ENCODE measurements at places on chromosomes 2 and 18.

DNA sequence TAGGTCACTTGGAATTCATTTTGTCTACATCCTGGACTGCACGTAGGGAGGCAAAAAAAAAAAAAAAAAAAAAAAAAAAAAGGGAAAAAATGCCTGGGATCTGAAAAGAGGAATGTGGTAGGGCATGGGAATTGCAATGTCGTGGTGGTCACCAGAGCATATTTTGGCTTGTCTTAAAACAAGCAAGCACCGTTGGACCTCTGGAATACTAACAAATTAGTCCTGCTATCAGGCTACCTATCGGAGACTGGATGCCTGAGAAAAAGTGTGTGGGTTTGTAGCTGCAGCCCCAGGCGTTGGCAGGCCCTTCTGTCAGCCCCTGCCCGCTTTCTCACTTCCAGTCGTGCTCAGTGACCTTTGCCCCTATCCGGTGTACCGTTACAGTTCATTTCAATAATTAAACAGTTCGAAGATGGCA, 588.5 kb upstream of the ZEB2 start:
- DNase-seq = no peak

DNA sequence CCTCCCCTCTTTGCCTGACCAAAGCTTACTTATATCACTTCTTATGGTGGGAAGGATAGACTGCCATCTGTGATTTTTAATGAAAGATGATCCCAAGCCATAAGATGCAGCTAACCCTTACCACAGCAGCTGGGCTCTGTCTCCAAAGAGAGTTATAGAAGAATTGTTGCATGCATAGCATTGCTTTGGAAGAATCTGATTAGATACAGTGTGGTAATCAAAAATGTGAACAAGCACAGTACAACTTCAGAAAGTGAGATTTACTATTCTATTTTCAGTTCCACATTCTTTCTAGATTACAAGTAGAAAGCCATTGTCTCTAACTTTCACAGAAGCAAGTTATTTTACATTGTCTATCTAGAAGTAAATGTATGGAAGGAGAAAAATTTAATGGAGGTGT, 129.0 kb upstream of the ACVR2A start:
- no peak for DNase-seq

- no peak for DNase-seq
Measured at GRCh38 chr2:98804265-98804650, 73.3 kb upstream of the MGAT4A start.

- DNase-seq = no peak
Measured at GRCh38 chr2:232343821-232344220, 34.7 kb upstream of the ALPP start.

DNA sequence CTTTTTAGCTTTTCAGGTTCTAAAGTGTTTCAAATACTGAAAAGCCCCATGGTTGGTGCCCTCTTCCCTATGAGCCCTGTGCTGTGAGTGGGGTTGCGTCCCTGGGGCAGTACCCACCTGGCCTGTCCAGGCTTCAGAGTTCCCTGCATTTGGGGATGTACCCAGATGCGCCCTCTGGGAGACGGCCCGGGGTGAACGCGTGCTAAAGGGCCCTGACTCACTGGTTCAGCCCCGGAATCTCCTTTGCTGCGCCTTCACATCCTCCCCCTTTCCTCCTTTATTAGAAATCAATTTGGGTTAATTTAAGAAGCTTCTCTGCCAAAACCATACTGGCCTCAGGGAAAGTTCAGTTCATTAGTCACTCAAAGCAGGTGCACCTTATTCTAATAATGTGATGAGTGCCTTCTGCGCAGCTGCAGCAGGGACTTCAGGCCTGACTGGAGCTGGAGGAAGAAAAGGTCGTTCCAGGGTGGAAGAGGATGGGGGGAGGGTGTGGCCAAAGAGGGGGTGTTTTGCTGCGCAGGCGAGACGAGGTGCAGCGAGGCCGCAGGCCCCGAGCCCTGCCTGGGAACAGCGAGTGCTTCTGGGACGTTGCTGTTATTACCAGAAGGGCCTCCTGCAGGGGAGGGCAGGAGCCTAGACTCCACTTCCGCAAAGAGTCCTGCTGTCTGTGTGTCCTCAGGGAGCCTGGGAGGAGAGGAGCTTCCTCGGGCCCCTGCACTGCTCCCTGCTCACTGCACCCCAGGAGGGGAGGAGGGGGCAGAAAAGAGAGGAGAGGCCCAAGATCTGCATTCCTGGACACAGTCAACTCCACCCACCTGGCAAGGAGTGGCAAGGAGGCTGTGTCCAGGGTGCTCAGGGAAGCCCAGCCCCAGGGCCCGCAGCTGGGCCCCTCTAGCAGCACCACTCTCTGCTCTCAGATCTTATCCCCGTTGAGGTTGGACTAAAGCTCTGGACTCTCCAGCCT, 223.2 kb upstream of the PXDN start:
- no peak for DNase-seq

GRCh38 chr2:222082201-222082600, 216.6 kb downstream of the PAX3 start:
- no peak for DNase-seq

- no peak for DNase-seq
Measured at GRCh38 chr2:54775710-54776109, 52.2 kb downstream of the EML6 start.

- DNase-seq = no peak
Measured at GRCh38 chr2:68465081-68465916, 1.8 kb downstream of the FBXO48 start.

GRCh38 chr2:39593439-39594393, 72.0 kb upstream of the TMEM178A start:
- DNase-seq = peak; percentile 73

DNA sequence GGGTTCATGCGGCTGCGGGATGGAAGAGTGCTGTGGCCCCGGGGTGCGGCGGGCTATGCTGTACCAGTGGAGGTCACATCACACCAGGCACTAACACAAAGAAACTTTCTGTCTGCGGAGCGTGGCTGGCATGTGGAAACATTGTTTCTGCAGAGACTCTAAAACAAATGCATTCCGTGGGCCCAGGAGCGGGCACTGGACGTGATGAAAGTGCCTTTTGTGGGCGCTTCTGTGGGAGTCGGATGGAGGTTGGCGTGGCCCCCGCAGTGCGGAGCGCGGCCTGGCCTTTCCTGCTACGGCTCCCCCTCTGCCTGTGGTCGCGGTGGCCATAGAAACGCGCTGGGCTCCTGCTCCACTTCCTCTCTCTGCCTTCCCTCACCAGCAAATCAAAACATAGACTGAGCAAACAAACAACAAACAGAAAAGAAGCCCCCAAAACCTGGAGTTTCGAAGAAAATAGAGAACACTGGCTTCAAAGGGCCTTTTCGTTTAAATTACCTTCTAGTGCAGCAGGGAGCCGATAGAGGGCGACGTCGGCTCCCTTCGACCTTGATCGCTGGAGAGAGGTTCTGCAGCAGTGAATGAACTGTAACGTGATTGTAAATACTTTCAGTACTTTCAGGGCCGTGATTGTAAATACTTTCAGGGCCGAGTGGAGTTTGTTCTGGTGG, 51.4 kb downstream of the KIF5C start:
- no peak for DNase-seq

Data from non-pigmented ciliary epithelial cell (primary cell).